CD8-positive, alpha-beta memory T cell (primary cell): ENCODE measurements at places on chromosomes 5 and 9.

- no peak for DNase-seq
These were observed 253.9 kb upstream of the DMAC1 start for GRCh38 chr9:8053501-8053900.

DNA sequence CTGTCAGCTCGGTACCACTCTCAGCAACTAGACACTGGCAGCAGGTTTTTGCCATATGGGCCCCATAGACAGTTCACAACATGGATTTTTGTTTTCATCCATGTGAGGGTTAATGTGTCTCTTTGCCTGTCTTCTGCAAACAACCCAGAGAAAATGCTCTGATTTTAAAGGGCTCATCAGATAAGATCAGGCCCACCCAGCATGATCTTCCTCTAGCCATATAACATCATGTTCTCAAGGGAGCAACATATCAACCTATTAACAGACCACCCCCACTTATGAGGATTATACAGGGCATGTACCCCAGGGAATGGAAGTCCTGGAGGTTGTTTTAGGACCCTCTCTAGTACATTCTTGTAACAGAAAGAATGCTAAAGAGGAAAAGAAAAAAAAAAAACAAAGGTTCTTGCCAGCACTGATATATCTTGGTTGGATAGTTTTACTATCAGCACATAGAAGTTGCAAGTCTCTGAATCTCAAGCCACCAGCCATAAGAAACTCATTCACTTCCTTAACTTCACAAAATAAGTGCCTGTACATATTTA, 1015.1 kb downstream of the TLE4 start:
- DNase-seq, result no peak

DNA sequence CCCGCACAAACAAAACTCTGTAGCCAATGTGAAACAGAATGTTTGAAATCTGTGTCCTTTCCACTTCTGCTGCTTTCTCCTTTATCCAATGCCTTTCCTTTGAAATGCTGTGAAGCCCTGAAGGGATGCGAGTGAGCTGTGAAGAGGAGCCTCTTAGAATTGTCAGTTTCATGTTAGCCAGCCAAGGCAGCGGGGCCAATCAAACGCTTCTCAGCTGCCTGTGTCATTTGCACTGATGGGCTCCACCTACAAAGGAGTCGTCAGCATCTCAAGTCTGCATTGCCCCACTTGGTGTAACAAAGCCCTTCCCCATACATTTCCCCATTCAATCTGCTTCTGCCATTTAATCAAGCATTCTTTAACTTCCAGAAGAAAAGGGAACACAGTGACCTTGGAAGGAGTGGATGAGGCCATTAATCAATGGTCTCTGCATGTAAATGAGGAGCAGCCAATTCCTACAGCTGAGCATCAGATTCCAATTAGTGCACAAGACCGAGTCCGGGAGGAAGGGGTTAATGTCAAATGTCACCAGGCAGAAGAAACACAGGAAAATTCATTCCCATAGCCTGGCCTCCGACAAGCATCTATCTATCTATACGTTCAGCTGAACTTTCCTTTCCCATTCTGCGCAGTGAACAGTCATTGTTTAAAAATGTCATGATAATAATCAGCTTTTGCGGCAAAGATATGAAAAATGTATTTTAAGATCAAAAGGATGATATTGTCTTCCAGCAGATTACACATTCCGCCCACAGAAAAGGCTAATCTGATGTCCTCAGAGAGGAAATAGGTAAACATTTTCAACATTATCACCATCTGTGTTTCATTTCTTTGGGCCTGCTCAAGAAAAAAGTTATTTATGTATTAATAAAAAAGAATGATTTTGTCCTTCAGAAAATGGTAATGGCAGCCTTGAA, 154.6 kb downstream of the FSTL4 start:
- DNase-seq, result no peak

DNA sequence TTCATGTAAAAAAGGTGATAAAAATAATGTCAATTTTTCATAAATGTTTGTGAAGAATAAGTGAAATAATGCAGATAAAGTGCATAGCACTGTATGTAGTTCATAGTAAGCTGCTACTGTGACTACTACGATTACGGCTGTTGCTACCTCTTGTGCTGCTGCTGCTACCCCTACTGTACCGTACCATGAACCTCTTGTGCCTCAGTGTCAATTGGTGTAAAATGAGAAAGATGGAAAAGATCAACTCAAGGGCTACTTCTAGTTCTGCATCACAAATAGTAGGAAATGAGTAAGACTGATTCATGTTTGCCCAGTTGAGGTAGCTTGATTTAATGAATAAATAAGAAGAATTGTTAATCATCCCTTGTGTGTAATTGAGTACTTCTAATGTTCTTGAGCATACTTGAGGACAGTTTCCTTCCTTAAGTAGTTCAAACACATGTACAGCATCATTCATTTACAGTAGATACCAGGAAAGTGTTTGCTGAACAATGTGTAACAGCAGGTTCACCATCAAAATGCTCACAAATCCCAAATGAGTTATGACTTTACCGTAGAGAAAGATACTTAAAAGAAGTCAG, 200.0 kb upstream of the ATP10B start:
- DNase-seq, result no peak

- no peak for DNase-seq
These were observed 157.8 kb upstream of the PRR16 start for GRCh38 chr5:120306303-120306702.

- DNase-seq, result peak; percentile 59
These were observed 13.6 kb downstream of the UBE2D2 start for GRCh38 chr5:139574641-139575312.

DNA sequence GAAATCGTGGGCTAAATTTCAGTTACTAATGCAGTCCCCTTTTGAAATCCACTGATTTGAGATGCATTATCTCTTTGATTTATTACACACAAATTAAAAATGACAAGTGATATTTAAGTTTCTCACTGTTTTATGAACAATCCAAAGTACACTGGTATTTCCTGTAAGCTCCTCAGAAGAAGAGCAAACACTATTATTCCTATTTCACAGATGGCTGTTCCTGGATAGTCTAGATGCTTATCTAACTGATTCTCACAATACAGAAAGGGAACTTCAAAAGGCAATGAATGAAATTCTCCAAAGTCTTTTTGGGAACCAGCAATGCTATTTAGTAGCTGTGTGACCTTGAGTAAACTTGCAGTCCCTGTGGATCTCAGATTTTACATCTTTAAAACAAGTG, 404.7 kb upstream of the DAB2 start:
- DNase-seq, result no peak

GRCh38 chr5:167965710-167966109, 325.7 kb upstream of the WWC1 start:
- no peak for DNase-seq

DNA sequence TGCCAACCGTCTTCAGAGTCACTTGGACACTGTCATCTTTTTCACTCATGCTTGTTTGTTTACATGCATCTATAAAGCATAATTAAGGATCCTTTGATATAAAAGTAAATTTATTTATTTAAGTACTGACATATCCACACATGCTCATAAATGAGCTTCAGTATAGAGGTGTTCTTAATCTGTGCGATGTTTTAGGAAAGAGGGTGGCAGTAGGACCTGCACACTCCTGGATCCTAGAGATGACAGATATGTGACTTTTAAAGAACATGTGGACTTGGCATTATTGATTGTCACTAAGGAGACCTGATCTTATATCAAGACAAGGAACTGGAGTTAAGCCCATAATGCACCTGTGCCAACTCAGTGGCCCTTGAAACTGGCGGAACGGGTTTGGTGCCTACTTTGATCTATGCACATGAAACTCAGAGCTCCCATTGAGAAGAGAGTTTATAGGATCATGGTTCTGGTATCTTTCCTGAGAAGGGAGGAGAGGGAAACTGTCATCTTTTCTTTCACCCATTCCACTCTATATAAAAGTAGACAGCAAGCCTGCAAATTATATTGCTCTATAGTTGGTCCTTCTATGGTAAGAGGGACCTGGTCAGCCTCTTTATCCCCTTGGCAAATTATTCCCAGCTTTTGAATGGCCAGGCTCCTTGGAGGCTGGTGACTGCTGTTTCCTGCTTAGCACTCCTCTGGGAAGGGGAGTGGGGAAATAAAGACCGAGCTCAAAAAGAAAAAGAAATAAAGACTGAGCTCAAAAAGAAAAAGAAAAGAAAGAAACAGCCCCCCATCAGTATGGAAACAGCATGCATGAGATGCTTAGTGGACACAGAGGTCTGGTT, 57.8 kb upstream of the LIFR start:
- DNase-seq, result no peak

DNA sequence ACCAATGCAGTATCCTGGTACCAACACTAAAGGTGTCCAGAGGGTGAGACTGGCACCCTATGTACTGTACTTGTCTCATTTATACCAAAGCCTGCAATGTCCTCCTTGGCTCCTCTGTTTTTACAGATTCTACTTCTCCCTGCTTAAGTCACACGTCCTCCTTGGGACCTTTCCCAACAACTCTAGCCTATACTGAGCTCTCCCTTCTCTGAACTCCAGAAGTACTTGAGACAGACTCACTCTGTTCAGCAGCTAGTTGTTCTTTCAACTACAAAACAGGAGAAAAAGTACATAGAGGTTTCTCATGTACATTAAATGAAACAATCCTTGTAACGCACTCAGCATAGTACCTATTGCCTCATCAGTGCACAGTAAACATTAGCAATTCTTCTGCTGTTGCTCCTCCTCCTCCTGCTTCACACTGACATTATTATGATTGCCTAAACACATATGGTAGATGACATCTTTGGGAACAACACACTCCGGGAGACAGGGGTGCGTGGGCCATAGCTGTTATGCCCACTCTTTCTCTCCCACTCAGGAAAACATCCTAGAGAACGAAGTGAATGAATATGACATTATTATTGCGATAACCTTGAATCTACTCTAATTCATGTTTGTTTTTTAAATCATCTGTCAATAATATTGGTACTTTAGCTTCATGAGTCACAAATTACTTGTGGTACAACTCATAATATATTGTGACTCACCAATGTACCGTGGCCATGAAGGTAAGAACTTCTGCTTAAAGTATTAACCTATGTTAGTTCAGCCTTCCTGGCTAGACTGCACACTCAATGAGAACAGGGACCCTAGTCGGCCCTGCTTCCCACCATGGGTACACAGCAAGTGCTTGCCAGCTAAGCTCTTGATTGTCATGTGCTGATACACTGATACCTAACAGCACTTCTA, 180.3 kb upstream of the ADRA1B start:
- DNase-seq, result no peak

DNA sequence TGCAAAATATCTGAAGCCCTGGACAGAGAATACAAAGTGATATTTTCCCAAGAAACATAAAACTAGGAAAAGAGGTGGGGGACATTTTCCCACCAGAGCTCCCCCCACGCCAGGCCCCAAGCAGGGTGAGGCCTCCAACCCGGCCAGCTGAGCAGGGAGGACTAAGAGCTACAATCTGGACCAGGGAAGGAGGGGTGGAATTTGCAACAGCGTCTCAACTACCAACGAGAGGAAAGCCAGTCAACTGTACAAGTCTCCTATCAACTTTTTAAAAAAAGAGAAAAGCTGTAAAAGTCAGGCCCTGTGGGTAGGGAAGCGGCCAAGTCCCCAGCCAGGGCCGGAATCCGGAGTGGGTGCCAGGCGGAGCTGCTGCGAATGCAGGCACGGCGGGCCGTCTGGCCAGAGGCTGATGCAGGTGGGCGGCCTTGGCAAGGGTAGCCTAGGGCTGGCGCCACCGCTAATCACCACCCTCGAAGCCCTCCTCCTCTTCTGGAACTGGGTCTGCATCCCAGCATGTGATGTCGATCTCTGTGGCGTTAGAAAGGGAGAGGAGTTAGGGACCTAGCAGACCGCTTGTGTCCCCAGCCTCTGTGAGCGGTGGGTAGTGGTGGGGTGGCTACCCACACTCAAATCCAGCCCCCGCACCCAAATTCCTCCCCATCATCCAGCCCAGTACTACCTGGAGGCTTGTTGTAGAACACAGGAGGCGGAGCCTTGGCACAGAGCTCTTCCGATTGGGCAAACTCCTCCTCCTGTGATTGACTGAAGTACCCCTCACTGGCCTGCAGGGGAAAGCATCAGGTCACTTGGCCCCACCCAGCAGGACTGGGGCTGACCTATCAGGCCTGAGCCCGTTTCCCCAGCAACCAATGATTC, 10.6 kb downstream of the PRR7 start:
- peak; percentile 54 for DNase-seq

GRCh38 chr5:52770287-52770939, 17.3 kb upstream of the ITGA1 start:
- no peak for DNase-seq

DNA sequence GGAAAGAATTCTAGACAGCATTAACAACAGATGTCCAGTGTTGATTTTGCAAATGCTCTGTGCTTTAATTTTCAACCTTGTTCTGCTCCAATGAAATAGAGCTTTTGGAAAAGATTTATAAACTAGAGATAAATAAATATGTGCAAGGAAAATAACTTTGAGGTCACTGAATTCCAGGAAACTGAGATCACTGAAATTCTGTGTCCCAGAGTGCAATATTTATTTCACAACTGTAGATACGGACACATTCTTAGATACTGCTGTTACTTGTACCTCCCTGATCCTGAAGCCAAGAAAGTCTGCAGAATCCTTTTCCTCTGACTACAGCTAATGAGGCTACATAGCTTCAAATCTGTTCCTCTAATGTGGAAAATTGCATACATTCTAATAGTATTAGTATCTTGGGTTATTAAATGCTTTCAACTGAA, 222.9 kb downstream of the DOCK8 start:
- no peak for DNase-seq

- DNase-seq, result no peak
These were observed 16.4 kb downstream of the RETREG1 start for GRCh38 chr5:16600397-16600796.

- no peak for DNase-seq
These were observed 42.2 kb downstream of the FGD3 start for GRCh38 chr9:92989561-92989960.

DNA sequence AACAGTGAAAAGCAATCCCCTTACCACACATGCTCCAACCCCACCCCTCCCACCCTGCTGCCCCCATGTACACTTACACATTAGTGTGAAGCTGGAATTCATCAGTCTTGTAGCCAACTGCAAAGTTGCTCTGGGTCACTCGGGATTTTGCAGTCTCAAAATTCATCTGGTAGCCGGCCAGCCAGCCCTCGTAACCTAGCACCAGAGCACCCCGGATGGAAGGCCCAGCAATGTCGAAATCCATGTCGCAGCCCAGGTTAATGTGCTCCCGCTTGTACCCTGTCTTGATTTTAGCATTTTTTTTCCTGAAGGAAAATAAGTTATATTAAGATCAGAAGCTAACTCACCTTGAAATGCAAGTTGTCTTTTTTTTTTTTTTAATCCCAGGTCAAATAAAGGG, 12.2 kb upstream of the C5orf15 start:
- no peak for DNase-seq
